ENCODE measurements at places on chromosomes 12 and 14. TPM values are rescaled to one million over a fixed set of nuclear protein-coding genes. Genes with fewer than 3 reads are reported as not detected.
A peak's percentile ranks its signal among the peaks of the same experiment; 100 is the strongest.

DNA sequence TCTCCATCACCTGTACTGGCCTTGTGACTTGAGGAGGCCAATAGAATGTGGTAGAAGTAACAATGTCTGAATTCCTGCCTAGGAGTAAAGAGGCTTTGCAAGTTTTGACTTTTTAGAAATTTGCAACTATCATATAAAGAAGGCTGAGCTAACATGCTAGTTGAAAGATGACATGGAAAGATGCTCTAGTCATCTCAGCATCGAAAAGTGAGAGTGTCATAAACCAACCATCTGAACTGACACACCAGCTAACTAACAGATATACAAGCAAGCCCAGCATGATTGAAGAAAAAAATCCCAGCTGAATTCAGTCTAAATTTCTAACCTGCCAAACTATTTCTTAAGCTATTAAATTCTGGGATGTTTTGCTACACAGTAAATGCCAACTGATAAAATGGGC is 116.8 kb downstream of the NELL2 start:
- DNase-seq = no peak

The HOTAIR gene
- not detected for total RNA-seq

The SERPINA10 gene
- total RNA-seq = not detected

- no peak for DNase-seq
Observed at GRCh38 chr12:20931894-20932293, 121.4 kb downstream of the SLCO1B3 start.

The ZC2HC1C gene
- 1.0 TPM for total RNA-seq

DNA sequence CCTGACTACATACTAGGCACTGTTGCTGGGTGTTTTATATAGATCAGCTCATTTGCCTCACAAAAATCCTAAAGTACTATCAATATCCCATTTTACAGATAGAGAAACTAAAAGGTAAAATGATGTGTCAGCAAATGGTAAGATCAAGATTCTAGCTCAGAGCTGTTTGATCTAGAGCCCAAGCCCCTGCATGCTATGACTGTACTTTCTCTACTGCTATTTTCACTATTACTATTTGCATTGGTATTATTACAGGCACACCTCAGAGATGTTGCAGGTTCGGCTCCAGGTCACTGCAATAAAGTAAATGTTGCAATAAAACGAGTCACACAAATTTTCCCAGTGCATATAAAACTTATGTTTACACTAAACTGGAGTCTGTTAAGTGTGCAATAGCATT is 10.9 kb downstream of the ISCU start:
- peak; percentile 3 for DNase-seq

- DNase-seq = no peak
Observed at GRCh38 chr14:105388110-105388951, 10.0 kb upstream of the TEX22 start.

The CKAP4 gene
- total RNA-seq = 182 TPM

The PTCSC3 gene
- not detected for total RNA-seq

DNA sequence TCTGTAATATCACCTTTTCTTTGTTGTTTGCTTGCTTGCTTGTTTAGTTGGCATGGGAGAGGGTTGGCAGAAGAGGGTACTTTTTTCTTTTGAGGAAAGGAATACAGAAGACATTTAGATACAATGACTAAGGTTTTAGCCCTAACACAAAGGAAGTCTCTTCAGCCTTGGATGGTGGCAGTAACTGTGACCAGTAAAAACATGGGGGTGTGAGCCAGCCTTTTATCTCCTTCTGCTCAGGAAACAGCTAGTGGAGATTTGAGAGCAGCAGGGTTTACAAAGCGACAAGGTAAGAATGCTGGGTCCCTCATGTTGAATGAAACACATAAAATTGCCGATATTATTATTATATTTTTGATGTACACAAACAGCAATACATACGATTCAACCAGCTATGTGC is 40.4 kb downstream of the SLC8A3 start:
- DNase-seq = no peak

DNA sequence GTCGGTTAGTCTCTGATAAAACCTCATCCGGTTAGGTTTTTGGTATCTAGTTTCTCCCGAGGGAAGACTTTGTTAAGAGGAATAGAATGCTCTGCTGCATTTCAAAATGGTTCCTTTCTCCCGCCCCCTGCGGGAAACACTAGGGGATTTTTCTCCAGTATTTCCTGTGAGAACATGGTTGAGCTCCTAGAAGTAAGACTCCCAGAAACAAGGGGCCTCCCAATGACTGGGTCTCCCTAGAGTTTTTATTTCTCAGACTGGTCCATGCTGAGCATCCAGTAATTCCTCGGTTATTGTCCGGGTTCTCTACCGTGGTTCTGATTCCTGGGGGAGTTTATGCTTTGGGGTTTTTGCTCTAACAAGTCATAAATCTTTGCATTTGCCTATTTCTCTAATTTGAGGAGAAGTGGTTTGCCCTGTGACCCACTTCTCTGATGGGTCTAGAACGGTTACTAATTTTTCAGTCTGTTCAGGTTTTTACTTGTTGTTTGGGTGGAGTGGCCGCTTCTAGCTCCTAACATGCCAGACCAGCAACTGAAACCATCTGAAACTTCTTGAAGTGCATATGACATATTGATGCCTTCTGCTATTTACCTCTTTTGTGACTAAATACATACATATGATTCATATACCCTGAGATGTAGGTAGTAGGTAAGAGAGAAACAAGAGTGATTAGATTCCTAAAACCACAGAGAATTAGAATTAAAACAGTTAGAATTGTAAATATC is 25.1 kb downstream of the TESPA1 start:
- no peak for DNase-seq

DNA sequence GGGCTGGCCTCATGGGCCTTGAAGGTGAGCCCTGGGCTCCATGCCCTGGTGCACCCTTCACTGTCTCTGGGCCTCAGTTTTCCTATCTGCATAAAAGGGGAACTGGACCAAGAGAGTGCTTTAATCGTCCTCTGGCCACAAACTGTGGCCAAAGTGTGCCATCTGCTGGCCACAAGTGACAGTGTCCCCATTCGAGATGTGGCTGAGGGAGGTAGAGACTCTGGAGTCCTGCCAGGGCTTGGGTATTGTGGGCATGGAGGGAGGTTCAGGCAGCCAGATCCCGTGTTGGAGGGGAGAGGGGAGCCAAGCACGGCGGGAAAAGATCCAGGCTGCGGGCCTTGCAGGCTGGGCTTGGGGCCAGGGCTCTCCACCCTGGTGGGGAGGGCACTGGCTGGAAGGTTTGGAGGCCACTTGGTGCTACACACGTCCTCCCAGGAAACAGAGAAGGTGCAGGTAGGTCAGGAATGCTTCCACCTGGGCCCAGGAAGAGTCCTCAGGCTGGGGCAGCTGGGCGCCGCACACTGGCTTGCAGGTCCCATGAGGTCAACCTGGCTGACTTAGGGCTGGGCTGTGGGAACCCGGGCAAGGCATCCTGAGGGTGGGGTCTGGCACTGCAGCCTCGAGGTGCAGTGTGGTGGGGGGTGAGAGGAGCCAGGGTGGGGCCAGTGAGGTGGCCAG is 7.3 kb upstream of the KIF26A start:
- no peak for DNase-seq

The STON2 gene
- total RNA-seq = not detected

DNA sequence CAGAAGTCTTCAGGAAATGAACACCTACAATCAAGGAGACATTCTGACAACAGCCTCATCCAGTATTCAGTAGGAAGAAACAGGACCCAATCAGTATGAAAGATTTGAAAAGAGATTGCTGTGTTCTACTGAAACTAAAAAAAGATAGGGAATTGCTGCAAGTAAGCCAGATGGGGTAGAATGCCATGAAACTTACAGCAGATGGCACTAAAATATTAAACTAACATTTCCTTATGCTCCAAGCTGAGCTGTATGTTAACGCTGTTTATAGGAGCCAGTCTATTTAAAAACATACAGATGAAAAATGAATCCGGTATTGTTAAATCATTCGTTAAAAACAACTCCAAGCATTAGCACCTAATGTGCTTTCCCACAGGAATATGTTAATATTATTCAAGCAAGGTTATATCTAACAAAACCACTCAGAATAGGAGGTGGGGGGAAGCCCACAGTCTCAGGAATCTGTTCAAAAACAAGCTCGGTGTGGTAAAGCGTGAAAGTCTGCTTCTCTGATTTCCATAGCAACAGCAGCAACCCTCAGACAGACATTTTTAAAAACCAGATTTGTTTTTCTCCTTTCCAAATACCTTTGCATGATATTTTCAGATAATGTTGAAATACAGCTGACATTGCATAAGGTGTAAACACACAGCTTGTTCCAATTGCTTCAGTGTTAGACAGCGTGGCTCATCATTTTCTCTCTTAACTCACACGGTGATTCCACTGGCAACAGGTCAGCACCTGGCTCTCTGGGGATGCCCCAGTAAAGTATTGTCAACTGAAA is 131.4 kb upstream of the CCDC175 start:
- DNase-seq = no peak

The LIN7A gene
- total RNA-seq = 27.7 TPM

The WNT1 gene
- not detected for total RNA-seq

GRCh38 chr14:56138928-56139327 is 20.7 kb downstream of the PELI2 start:
- DNase-seq = no peak

GRCh38 chr14:32618991-32619390 is 289.9 kb downstream of the AKAP6 start:
- no peak for DNase-seq

The HOXC11 gene
- not detected for total RNA-seq

The KRT71 gene
- not detected for total RNA-seq

The LRTM2 gene
- not detected for total RNA-seq

- DNase-seq = no peak
Observed at GRCh38 chr14:80978403-80978802, 23.0 kb downstream of the TSHR start.

DNA sequence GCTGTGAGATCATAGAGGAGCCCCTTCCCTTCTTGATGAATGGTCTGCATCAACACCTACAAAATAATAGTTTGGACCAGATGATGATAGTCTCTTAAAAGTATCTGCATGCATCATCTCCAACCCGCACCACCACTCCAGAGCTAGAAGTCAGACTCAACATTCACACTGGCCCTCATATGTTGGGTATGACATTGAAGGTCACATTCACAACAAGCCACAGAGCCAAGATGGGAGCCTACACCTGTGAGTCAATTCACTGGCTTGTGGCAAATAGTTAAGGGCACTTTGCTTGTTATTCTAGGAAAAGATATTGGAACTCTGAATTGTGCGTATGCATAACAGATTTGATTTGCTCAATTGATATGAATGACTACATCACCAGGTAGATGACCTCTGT is 1197.9 kb downstream of the VRK1 start:
- no peak for DNase-seq

- no peak for DNase-seq
Observed at GRCh38 chr12:96402061-96402460, 1.8 kb upstream of the CDK17 start.

The TMEM52B gene
- not detected for total RNA-seq

The TMEM117 gene
- 14.2 TPM for total RNA-seq

GRCh38 chr12:65427646-65428045 is 149.2 kb downstream of the MSRB3 start:
- no peak for DNase-seq

The ESYT1 gene
- 142 TPM for total RNA-seq

The MDGA2 gene
- total RNA-seq = 0.19 TPM

DNA sequence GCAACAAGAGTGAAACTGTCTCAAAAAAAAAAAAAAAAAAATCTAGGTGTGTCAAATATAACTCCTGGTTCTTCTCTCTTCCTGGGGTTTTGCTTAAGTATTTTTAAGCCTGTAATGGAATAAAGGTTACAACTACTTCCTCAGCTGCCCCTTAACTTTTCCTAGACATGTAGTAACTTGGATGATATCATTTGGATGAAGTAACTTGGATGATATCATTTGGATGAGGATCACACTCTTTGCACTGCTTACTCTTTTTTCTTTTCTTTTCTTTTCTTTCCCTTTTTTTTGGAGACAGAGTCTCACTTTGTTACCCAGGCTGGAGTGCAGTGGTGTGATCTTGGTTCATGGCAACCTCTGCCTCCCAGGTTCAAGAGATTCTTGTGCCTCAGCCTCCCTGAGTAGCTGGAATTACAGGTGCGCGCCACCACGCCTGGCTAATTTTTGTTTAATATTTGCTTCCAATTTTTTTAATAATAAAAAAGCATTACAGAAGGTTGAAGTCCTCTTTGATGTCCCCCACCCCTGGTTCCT is 775 bp upstream of the FAM186A start:
- peak; percentile 11 for DNase-seq

- DNase-seq = no peak
Observed at GRCh38 chr12:7582796-7583195, 79.2 kb upstream of the CD163 start.

The SOCS2 gene
- 31.1 TPM for total RNA-seq

DNA sequence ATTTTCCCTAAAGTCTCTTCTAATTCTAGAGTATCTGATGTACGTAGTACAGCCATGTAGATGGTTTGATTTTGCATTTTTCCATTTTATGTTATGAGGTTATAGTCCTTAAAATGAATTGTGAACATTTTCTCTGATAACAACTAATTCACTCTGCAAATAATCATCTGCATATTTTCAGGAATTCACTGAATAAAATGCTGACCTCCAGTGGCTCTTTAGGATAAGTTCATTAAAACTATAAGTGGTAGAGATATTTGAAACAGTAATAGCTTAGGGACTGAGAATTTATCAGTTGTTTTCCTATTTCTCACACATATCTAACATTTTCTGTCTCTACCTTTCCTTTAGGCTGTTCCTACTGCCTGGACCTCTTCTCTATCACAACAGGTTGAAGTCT is 4.4 kb downstream of the MSRB3 start:
- DNase-seq = no peak

GRCh38 chr14:33839193-33840076 is 111.4 kb downstream of the EGLN3 start:
- DNase-seq = no peak

The SLCO1B1 gene
- not detected for total RNA-seq

DNA sequence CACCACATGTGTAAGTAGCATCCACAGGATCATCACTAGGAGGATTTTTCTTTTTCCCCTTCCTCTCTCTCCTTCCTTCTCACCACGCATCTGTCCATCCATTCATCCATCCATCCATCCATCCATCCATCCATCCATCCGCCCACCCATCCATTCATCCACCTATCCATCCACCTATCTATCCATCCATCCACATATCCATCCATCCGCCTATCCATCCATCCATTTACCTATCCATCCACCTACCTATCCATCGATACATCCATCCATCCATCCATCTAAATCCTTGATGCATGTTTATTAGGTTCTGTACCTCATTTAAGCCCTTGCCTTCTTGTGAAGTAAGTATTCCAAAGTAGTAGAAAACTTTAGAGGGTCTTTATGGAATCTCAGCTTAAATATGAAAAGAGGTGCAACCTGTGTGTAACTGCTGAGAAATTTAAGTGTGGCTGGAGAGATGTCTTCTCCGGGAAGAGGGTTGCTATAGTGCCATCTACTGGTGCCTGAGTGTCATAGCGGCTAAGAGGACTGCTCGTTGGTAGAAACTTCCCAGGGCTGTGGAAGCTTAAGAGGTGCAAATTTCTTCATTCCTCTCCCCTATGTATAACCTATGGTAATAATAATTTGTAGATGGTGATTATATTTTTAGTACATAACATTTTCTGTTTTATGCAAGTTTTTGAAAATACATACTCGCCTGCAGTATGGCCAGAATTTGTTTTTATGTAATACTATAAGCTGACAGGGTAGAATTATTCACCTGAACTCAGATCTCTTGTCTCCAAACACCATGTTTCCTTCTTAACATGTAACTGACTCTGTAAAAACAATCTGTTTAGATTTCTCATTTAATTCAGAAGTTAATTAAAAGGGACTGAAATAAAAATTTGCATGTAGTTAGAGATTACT is 46.0 kb downstream of the MYO1H start:
- DNase-seq = no peak

- no peak for DNase-seq
Observed at GRCh38 chr14:23284654-23285529, 1.0 kb downstream of the HOMEZ start.

The APOF gene
- not detected for total RNA-seq

Measured in osteocyte (in vitro differentiated cells).